ENCODE measurements at places on chromosomes 1 and 21. TPM values are rescaled to one million over a fixed set of nuclear protein-coding genes. Genes with fewer than 3 reads are reported as not detected.

BRINP2 gene
- 1.3 TPM for total RNA-seq

LRRC38 gene
- not detected for total RNA-seq

MCOLN3 gene
- total RNA-seq = not detected

GPR37L1 gene
- total RNA-seq = 0.05 TPM

MX2 gene
- total RNA-seq = not detected

C1orf146 gene
- not detected for total RNA-seq

EXO5 gene
- total RNA-seq = 19.7 TPM

GFI1 gene
- total RNA-seq = 0.16 TPM

ENAH gene
- 181 TPM for total RNA-seq

NKAIN1 gene
- 73.2 TPM for total RNA-seq

RNF223 gene
- total RNA-seq = not detected

WNT9A gene
- total RNA-seq = 0.54 TPM

DYNLT4 gene
- total RNA-seq = not detected

LDLRAD2 gene
- total RNA-seq = 0.55 TPM

ST6GALNAC5 gene
- 45.6 TPM for total RNA-seq

FBLIM1 gene
- 7.9 TPM for total RNA-seq

SELENBP1 gene
- total RNA-seq = 36.2 TPM

VCAM1 gene
- 8.7 TPM for total RNA-seq

OR14K1 gene
- not detected for total RNA-seq

RHOU gene
- total RNA-seq = 20.1 TPM

NR1I3 gene
- not detected for total RNA-seq

BPNT1 gene
- 21.1 TPM for total RNA-seq

SERINC2 gene
- total RNA-seq = 20.4 TPM

PFKL gene
- 96.1 TPM for total RNA-seq

OR2AK2 gene
- not detected for total RNA-seq

KCNA2 gene
- 2.5 TPM for total RNA-seq

FAM110D gene
- total RNA-seq = 1.2 TPM

VANGL2 gene
- 106 TPM for total RNA-seq

MEX3A gene
- 114 TPM for total RNA-seq

NPHS2 gene
- not detected for total RNA-seq

TRIM17 gene
- total RNA-seq = 6.3 TPM

MAEL gene
- total RNA-seq = 0.20 TPM

UMODL1 gene
- total RNA-seq = not detected

RCC1 gene
- total RNA-seq = 95.9 TPM

LIX1L gene
- total RNA-seq = 36.0 TPM

MPL gene
- not detected for total RNA-seq

Data from neural crest cell (in vitro differentiated cells).